Activated CD4-positive, alpha-beta memory T cell treated with anti-CD3 and anti-CD28 coated beads, Interleukin-2, amount 10 ng/mL, durations not matched to agents 7 days and 5 days (primary cell): ENCODE measurements at places on chromosomes 3 and 15. TPM values are rescaled to one million over a fixed set of nuclear protein-coding genes. Genes with fewer than 3 reads are reported as not detected.

Gene TRIM71
- not detected for total RNA-seq

Gene IGDCC3
- total RNA-seq = not detected

Gene MUC20
- 2.8 TPM for total RNA-seq

Gene SAMD7
- total RNA-seq = not detected

Gene ACKR2
- total RNA-seq = 2.0 TPM
